ENCODE measurements at places on chromosomes 16 and 17.

DNA sequence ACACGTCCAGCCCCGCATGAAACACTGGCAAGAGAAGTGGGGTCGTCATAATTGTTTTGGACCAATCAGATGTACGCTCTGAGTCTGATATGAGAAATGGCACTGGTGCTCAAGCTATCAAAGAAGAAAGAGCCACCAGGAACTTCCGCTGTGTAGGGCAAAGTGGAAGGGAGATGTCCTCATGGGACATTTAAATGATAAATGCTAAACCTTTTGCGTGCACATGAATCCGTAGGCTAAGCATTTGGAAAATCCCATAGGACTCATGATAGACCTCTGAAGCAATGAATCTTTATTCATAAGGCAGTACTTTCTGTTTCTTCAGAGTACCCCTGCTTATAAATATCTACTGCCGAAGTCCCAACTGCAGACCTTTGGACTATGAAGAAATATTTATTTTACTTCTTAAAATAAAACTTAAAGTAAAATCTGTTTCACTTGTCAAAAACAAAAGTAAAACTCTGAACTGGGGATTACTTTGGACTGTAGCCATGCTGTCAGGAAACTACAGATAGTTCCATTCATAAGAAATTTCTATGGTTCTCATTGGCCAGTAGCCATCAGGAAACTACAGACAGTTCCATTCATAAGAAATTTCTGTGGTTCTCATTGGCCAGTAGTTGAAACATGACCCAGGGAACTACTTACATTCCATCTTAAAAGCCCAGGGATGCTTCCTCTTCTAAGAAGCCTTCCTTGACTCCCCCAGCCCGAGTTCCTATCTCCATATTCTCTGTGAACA lies 335.1 kb downstream of the HS3ST4 start:
- DNase-seq: no peak

DNA sequence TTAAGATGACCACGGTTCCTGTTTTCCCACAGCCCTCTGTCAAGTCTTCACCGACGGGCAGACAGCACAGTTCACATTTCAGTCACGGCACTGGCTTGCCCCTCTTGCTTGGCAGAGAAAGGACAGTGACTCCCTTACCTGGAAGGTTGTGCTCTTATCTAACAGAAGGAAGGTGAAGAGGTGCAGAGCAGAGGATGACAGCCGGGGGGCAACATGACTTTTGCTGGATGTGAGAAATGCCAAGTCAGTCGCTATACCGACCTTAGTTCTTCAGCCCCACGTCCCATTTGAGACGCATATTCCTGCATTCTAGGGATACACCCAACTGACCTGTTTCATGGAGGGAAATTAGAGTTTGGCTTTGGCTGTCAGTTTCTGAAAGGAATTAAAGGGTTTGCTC lies 492.3 kb downstream of the NPIPA7 start:
- DNase-seq: no peak

- no peak for DNase-seq
Measured at GRCh38 chr17:12709063-12709462, 43.4 kb downstream of the MYOCD start.

- DNase-seq: no peak
Measured at GRCh38 chr16:66346221-66346620, 20.3 kb upstream of the CDH5 start.

- no peak for DNase-seq
Measured at GRCh38 chr17:46167826-46168569, 25.2 kb downstream of the KANSL1 start.

DNA sequence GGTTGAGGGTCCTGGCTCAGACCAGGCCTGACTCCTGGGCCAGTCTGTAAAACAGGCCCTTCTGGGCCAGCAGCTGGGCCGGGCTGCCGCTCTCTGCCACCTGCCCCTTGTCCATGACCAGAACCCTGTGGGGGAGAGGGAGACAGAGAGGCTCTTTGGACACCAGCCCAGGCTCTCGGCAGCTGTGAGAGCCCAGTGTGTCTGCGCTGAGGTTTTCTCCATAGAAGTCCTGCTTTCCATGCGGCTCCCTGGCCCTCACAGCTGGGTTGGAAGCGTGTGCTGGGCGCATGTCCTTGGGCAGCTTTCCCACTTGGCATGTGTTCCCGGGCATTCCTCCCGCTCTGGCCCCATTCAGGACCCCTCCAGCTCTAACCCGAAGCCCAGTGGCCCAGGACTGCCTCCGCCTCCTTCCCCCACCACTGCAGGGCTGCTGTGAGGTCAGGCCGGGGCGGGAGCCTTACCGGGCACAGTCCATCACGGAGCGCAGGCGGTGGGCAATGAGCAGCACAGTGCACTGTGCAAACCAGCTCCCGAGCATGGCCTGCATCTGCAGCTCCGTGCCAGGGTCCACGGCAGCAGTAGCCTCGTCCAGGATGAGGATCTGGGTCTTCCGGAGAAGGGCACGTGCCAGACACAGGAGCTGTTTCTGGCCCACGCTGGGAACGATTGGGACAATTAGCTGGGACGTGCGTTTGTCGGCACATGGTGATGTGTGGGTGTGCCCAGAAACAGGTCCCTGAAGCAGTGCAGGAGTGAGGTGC lies 73.0 kb downstream of the ABCC6 start:
- DNase-seq: no peak

DNA sequence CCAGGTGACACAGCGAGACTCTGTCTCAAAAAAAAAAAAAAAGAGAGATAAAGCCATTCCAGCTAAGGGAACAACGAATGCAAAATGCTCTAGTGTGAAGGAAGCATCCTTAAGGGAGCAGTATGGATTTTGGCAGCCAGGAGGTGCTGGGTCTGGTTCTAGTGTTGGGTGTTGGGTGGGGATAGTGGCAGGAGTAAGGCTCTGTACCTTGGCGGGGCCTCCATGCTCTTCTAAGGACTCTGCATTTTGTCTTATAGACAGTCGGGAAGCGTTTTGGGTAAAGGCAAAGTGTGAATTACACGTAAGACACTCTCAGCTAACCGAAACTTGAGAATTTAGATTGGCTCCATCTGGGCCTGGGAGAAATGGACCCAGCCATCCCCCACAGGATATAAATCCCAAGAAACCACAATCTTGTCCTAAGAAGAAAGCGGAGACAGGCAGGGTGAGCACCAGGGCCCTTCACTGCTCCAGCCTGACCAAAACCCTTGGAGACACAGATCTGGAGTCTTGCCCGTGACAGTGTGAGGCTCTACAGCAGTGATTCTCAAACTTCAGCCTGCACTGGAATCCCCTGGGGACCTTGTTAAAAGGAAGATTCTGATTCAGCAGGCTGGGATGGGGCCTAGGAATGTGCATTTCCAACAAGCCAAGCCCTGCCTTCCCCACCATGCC lies 33.1 kb upstream of the PHB1 start:
- no peak for DNase-seq

- DNase-seq: no peak
Measured at GRCh38 chr16:79612207-79612606, 11.7 kb upstream of the MAF start.

GRCh38 chr17:64218066-64218465 lies 45.0 kb downstream of the TEX2 start:
- peak; percentile 68 for DNase-seq

GRCh38 chr16:87393680-87394055 lies 1.5 kb downstream of the MAP1LC3B start:
- DNase-seq: no peak

DNA sequence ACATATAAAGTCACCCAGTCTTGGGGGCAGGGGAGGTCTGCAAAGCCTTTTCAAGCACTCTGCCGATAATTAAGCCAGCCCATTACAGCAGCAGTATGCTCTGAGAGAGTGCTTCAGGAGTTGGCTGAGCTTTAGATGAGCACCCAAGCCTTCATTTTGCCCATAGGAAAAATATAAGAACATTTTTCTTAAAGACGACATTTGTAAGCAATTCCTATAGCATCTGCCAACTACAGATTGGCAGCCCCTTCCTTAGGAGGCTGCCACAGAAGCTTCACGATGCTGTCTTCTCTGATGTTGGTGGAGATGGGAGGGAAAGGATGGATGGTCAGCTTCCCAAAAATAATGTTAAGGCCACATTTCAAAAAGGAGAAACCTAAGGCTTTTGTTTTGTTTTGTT lies 367.5 kb downstream of the XYLT1 start:
- DNase-seq: no peak
